ENCODE measurements at places on chromosomes 3 and 15. TPM values are rescaled to one million over a fixed set of nuclear protein-coding genes. Genes with fewer than 3 reads are reported as not detected.
A peak's percentile ranks its signal among the peaks of the same experiment; 100 is the strongest.

- no peak for DNase-seq
Observed at GRCh38 chr3:182183716-182184430, 472.1 kb downstream of the SOX2 start.

GRCh38 chr15:51939216-51939615, 32.4 kb downstream of the LEO1 start:
- peak; percentile 2 for DNase-seq

- DNase-seq = peak; percentile 53
Observed at GRCh38 chr15:100918034-100918689, 995 bp upstream of the LRRK1 start.

DNA sequence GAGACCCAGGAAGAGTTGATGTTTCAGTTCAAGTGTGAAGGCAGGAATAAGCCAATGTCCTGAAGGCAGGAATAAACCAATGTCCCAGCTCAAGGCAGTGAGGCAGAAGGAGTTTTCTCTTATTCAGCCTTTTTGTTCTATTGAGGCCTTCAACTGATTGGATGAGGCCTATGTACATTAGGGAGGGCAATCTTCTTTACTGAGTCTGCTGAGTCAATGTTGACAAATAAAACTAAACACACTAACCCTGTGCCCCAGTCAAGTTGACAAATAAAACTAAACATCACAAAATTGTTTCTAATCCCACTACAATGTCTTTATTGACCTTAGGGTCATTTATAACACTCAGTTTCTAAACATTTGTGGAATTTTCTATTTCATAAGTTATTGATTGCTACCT, 100.0 kb downstream of the CACNA2D3 start:
- no peak for DNase-seq

DNA sequence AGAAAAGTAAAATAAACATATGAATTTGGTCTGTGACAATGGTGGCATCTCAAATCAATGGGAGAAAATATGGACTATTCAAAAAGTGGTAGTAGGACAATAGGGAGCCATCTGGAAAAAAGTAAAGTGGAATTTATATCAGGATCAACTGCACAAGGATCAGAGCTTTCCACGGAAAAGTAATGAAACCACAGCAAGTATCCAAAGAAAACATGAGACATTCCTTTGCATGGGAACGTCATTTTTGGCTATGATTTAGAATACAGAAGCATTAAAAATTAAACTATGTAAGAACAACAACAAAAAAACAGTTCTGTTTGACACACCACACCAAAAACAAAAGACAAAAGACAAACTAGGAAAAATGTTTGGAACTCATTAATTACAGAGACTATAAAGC, 18.7 kb downstream of the CRBN start:
- no peak for DNase-seq

DNA sequence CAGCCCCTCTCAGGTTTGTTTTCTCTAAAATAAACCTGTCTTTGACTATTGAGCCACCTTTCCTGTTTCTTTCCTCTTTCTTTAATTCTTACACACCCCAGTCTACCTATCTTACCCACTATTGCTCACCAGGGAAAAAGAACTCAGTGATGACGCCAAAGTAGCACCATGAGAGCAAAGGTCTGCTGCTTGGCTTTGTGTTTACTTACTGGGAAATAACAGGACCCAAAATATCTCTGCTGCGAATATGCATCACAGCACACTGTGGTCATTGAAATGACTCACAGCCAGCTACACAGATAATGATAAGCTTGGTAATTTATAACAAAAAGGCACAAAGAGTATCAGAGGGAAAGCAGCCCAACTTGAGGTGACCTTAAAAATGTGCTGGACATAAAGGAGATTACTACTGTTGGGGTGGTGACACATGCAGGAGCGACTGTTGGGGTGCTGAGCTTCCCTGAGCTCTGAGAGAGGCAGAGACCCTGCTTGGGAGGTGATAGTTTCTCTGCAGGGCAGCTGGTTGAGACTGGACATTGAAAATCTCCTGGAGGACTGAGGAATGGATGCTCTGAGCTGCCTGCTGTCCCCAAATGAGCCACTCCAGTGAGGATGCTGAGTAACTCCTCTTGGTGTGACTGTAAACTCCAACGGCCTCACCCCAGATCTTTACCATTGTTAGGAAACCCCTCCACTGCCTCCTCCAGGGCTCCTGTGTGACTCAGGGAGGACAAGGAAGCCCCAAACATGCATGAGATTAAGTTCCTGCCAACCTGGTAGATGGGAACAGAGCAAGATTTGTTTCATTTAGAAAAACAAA, 14.5 kb downstream of the EFCAB12 start:
- peak; percentile 97 for DNase-seq

DNA sequence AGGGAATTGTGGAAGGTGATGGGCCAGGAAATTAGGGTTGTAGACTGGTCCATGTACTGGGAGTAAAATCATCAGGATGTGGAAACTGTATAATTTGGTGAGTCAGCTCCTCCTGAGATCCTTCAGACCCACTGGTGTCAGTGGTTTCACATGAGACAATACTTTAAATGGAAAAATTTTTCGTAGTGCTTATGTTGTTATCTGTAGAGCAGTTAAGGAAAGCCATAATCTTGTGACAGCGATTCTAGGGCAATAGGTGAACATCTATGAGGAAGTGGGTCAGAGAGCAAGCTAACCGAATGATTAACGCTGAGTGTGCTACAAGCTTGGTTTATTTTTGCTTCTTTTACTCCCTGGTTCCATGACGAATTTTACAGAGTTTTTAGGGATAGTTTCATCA, 200.6 kb downstream of the CADM2 start:
- DNase-seq = peak; percentile 18

GRCh38 chr3:193850084-193850619, 257.1 kb downstream of the OPA1 start:
- no peak for DNase-seq

GRCh38 chr3:28066020-28066419, 175.4 kb upstream of the CMC1 start:
- DNase-seq = no peak

DNA sequence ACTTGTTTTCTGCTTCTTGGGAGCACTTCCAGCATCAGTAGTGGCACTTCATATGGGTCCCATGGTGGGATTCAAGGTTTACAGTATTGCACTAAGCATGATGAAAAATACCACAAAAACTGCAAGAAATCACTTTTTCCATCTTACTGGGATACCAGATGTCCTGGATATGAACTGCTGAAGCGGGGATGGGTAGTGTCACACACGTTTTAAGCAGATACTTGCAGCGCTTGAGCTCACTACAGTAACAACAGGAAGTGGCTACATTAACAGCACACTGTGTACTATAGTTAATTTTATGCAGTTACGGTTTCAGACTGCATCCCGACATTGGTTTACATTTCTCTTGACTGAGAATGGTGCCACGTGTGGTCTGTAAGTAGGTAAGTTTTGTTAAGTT, 3.5 kb upstream of the ISG20 start:
- DNase-seq = no peak

GRCh38 chr3:169629895-169630294, 33.6 kb downstream of the MECOM start:
- no peak for DNase-seq

- DNase-seq = no peak
Observed at GRCh38 chr3:87625876-87626275, 349.5 kb upstream of the POU1F1 start.

- DNase-seq = peak; percentile 14
Observed at GRCh38 chr3:117630885-117631284, 921.3 kb downstream of the TUSC7 start.

DNA sequence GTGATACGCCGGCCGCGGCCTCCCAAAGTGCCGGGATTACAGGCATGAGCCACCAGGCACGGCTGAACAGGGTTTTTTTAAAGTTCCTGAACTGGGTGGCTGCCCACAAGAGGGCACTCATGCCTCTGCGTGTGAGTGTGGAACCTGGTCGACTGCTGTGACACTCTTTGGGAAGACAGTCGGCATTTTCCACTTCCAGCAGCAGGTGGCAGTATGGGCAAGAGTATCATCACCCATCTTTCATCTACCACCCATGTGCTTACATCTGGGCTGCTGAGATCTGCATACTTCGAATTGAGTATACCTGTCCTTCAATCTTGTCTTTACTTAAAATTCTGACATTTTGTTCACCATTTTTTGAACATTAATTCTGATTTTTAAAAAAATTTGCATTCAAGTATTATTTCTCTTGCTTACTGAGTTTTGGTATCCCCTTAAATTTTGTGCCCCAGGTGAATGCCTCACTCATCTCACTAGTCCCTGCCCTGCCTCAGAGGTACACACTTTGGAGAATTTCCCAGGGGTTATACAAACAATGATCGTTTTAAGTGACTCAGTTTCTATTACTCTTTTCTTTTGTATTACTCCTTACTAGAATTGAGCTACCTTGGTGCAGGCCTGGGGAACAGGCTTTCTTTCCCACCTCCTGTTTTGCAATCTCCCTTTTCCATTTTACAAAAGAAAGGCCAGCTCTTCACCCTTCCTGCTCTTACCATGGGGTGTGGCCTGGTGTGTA, 11.8 kb downstream of the CLEC3B start:
- DNase-seq = peak; percentile 75

DNA sequence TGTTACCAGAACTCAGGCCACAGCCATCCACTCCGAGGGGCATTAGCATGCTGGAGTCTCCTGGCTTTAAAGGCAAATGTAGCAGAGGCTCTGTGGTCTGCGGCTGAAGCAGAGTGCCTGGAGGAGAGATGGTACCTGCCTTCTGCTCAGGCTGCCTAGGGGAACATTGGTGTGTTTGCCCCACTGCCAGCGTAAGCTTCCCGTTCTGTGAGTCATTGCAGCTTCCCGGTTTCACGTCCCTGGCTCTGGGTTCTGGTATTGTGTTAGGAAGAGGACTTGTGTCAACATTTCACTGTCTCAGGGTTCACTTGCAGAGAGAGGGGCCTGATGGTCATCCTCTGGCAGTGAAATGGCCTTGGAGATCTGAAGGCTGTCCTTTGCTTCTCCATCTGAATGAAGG, 1.8 kb downstream of the GASK1A start:
- no peak for DNase-seq

- peak; percentile 33 for DNase-seq
Observed at GRCh38 chr3:88005066-88005465, 53.7 kb downstream of the CGGBP1 start.

DNA sequence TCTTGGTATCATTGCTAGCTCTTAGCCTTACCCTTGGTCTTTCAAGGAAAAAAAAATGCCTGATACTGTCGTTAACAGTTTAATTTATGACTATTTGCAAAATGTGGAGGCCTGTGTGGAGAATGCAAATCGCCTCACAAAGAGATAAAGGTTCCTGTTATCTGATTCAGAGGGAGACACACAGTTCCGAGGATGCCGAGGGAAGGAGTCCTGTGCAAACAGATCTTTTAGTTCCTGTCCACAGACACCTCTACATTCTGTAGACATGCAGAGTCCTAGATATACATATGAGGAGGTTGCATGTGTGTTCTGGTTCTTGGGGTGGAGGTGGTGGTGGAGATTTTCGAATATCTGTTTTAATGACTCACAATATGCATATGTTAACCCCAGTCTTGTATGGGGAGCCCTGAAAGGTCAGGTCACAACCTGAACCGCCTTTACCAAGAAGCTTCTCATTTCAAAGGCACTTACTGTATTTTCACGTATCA, 5.7 kb downstream of the NR2F2 start:
- no peak for DNase-seq

GRCh38 chr3:129686941-129687340, 80.5 kb upstream of the PLXND1 start:
- peak; percentile 7 for DNase-seq

- no peak for DNase-seq
Observed at GRCh38 chr3:114831861-114832260, 315.2 kb downstream of the ZBTB20 start.

- no peak for DNase-seq
Observed at GRCh38 chr3:21310161-21310560, 440.8 kb downstream of the ZNF385D start.

GRCh38 chr3:113979916-113980315, 32.1 kb downstream of the ZDHHC23 start:
- DNase-seq = no peak

DNA sequence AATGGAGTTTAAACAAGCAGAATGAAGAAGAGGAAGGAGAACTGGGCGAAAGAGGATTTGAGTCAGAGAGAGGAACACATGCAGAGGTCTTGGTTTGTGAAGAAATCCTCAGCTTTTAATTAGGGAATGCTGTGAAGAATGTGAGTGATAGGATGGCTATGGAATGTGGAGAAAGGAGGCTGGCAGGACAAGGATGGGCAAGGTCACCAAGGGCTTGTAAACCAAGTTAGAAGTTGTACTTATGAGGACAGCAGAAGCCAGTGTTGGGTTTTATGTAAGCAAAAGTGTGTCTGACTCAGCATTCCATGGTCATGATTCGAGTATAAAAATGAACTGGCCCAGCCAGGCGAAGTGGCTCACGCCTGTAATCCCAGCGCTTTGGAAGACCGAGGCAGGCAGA, 60.0 kb upstream of the IL12A start:
- peak; percentile 99 for DNase-seq

- DNase-seq = no peak
Observed at GRCh38 chr3:189331002-189331418, 159.2 kb downstream of the TPRG1 start.

- DNase-seq = no peak
Observed at GRCh38 chr15:31077181-31077580, 24.3 kb downstream of the TRPM1 start.

GRCh38 chr3:170889132-170889531, 19.1 kb upstream of the RPL22L1 start:
- no peak for DNase-seq

ZBBX gene
- total RNA-seq = 1.3 TPM

CCR5 gene
- total RNA-seq = not detected

GHSR gene
- not detected for total RNA-seq

GHRL gene
- not detected for total RNA-seq

RBP2 gene
- not detected for total RNA-seq

ZPLD1 gene
- total RNA-seq = 0.60 TPM

CD200 gene
- 11.1 TPM for total RNA-seq

DCLK3 gene
- total RNA-seq = not detected

SLC22A14 gene
- 0.45 TPM for total RNA-seq

TMEM39A gene
- 53.4 TPM for total RNA-seq

ACTR8 gene
- total RNA-seq = 52.1 TPM

NISCH gene
- total RNA-seq = 118 TPM

Measured in astrocyte (in vitro differentiated cells and primary cell).